ENCODE measurements at places on chromosomes 16 and 17.

GRCh38 chr16:74850027-74850426 is 75.4 kb upstream of the FA2H start:
- DNase-seq: no peak

GRCh38 chr17:74460996-74461395 is 5.4 kb upstream of the CD300A start:
- no peak for DNase-seq

DNA sequence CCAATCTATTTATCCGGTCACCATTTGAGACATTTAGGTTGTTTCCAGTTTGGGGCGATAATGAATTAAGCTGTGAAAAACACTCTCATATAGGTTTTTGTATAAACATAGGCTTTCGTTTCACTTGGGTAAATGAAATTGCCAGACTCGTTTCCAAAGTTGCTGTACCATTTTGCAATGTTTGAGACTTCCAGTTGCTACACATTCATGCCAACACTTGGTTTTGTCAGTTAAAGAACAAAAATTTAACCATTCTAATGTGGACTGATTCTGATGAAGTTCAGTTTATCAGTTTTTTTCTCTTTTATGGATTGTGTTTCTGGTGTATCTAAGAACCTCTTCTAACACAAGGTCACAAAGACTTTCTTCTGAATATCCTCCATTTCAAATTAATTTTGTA is 52.4 kb downstream of the YPEL2 start:
- no peak for DNase-seq

DNA sequence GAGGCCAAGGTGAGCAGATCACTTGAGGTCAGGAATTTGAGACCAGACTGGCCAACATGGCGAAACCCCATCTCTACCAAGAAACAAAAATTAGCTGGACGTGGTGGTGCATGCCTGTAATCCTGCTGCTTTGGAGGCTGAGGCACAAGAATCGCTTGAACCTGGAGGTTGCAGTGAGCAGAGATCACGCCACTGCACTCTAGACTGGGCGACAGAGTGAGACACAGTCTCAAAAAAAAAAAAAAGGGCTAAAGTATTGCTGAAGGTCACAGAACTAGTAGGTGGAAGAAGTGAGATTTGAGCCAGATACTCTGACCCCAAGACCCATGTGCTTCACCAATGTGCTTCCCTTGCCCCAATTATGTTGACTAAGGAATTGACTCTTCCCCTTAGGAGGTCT is 112.0 kb downstream of the NPIPB5 start:
- no peak for DNase-seq

All from OCI-LY7 (cell line).